ENCODE measurements at places on chromosomes 11 and 22.

GRCh38 chr11:125621995-125622394, 3.0 kb upstream of the CHEK1 start:
- DNase-seq, result no peak

DNA sequence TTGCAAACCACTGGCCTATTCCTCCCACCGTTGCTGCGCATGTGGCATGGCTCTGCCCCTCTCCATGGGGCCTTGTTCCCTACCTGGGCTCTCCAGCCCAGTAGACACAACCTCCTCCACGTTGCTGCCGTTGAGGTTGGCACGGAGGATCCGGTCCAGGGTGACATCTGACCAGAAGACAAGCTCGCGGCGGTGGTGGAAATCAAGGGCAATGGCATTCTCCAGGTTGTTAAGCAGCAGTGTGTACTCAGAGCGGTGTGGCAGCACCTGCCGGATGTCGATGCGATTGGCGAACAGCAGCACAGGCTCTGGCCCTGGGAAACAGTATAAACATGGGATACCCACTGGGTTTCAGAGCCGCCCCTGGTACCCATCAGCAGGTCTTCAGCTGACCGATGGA, 23.8 kb downstream of the LRP4 start:
- no peak for DNase-seq

DNA sequence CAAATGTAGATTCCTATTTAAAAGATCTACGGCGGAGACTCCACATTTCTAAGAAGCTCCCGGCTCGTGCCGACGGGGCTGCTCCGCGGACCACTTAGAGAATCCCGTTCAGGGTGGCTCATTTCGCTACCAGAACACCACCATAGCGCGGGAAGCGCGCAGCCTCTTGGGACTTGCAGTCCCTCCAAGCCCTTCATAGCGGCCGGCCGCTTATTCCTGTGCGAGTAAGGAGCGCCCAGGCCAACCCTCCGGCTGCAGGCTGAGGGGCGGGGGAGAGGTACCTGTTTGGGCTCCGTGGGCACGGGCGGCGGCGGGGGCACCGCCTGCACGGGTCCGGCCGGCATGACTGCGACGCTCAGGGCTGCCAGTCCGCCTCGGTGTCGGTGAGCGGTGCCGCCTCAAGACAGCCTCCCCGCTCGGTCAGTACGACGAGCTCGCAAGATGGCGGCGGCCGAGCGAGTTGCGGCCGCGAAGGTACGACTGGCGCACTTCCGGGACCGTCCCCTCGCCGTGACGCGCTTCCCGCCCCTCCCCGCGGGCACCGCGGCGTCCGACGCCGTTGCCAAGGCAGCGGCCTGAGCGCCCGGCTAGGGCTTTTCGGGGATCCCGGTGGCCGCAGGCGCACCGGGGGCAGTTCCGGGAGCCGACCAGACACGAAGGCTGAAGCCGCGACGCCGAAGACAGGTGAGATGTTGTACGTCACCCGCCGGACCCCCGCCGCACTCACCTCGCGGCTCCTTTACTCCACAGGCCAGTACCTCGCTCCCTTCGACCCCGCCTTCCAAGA, at the start of the genes CCDC157 and SF3A1:
TSS of gene CCDC157 (plus strand) at position 559 of the 787 bp plus-strand sequence. CDS start 8,994 bp downstream, outside the sequence.
TSS of gene SF3A1 (minus strand) at position 446 of the 787 bp plus-strand sequence. CDS start at position 344, 102 bp downstream.
- peak; percentile 83 for DNase-seq

GRCh38 chr22:29478326-29479276, 1.4 kb upstream of the NEFH start:
- peak; percentile 80 for DNase-seq

GRCh38 chr11:97732011-97732632, 1288.6 kb upstream of the CNTN5 start:
- no peak for DNase-seq

DNA sequence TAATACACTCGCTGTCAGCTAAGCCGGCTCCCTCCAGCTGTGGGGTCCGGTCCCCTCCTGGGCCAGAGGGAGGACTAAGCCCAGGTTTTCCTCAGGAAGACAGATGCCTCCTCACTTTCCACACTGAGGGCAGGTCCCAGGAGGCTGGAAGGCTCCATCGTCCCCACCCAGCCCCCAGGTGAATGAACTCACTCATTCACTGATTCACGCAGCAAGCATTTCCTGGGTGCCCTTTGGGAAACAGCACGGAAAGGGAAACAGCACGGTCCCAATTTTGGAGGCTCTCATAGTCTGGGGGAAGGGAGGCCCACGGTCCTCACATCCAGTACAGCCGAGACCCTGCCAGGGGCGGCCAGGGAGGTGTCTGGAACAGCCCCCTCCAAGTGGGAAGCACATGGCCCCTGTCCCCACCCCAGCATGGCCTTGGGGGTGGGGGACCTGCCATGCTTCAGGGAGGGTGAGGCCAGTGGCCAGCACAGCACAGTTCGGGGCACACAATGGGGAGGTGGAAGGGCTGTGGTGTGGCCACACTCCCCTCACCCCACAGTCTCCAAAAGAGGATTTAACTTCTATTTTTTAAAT, 9.3 kb upstream of the TH start:
- DNase-seq, result no peak

GRCh38 chr11:69823641-69824265, 4.5 kb upstream of the FGF3 start:
- peak; percentile 16 for DNase-seq

DNA sequence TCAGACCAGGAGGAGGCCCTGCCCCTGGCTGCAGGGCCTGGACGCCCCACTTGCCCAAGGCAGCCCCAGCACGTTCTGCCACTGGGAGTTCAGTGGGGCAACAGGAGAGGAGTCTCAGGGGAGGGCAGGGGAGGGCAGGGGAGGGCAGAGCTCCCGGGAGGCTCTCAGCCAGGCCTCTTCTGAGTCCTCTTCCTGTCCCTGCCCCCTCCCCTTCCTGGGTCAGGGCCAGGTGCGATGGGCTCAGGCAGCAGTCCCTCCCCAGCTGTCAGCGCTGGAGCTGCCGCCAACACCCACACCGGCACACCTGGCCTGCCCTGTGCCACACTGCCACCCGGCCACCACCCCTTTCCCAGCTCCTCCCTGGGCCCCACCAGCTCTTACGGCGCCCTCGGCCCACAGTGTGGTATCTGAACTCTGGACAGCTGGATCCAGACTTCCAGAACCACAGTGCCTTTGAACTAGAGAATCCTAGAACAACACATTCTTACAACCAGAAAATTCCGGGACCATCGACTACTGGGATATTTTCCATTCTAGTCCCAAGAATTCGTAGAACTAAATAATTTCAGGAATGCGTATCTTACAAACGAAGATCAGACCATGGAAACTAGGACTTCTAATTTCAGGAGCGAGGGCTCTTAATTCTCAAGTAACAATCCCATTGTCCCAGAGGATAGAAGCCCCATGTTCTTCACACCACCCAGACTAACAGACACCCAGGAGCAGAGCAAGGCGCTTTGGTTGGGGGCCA, 21.8 kb downstream of the RPL3 start:
- no peak for DNase-seq

DNA sequence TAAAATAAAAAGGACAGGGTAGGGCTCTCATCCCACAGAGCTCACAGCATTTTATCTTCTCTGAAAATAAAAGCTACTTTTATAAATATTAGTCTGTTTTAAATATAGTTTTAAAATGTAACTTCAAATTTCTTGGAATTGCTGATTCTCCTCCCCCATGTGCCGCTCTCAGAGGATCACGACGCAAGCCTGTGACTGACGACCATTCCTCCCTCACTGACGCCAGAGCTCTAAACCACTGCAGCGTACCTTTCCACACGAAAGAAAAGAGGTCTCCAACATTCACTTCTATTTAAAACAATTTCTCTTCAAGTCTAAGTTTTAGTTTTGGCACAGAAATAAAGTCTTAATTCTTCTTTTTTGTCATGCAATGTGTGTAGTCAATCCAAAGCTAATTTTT, 9.3 kb downstream of the TOLLIP start:
- no peak for DNase-seq

- no peak for DNase-seq
These were observed 8.7 kb downstream of the MYO18B start for GRCh38 chr22:25750569-25751173.

GRCh38 chr11:119583585-119583984, 145.4 kb downstream of the NECTIN1 start:
- DNase-seq, result no peak

GRCh38 chr11:8729837-8730696, 47.5 kb downstream of the RPL27A start:
- no peak for DNase-seq

GRCh38 chr11:113162592-113162962, 151.8 kb upstream of the TTC12 start:
- no peak for DNase-seq

- DNase-seq, result no peak
These were observed 2.0 kb downstream of the PARVG start for GRCh38 chr22:44182588-44183286.

- peak; percentile 55 for DNase-seq
These were observed 3.3 kb upstream of the BCL9L start for GRCh38 chr11:118928870-118929500.

DNA sequence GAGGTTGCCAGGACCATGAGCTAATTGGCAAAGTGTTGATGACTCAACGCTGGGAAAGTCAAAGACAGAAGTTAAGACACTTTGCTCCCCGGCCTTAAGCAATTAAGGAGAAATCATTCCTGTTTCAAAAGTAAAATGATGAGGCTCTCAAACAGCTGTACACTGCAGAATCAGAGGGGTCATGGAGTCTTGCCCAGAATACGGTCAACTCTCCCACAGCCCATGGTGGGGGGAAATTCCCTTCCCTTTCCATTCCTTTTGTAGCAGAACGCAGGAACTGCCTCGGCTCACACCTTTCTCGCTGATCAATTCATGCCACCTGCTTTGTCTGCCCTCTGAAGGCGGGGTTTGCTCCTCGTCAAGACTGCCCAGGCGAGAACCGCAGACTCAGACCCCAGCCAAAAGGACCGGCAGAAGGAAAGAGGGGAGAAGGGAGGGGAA, 52.8 kb downstream of the MN1 start:
- DNase-seq, result no peak

Data from HuH-7.5 (cell line).